ENCODE measurements at places on chromosomes 2 and 18. TPM values are rescaled to one million over a fixed set of nuclear protein-coding genes. Genes with fewer than 3 reads are reported as not detected.

DNA sequence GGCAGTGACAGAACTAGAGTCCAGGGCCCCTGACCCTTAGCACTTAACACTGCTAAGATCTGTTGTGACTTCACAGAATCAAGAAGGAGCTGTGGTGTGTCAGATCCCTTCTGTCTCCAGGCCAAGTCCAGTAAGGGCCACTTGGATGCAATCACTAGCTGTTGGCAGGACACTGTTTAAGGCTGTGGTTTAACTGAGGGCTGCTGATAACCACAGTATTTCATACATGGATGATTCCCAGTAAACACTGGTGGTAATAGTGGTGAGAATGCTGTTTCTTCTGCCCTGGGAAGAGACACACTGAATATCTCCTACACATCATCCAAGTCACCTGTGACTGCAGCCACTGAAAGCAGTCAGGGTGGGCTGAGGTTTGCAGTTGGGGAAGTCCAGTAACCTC, 77.7 kb upstream of the FBXO11 start:
- H3K4me3 ChIP-seq, result no peak overlapping the region
- no peaks in the 10 kb centered on the region for H3K36me3 ChIP-seq
- no peak overlapping the region for H3K27ac ChIP-seq
- H3K27me3 ChIP-seq, result no peaks in the 10 kb centered on the region
- DNase-seq, result no peak

DNA sequence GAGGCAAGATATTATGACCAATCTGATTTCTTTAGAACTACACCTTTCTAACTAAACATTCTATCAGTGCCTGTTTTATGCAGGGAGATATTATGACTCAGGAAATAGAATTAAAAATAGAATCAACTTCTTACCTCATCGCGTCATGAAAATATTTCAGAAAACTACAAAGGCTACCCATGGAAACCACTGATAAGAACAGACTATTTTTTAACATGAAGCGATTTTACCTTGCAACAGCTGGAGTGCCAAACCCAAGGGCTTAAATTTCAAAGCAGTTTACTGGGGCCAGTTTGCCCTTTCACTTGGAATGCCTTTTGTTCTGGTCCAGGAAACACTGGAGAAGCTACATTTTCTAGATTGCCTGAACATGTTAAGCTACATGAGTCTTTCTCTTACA, 304.8 kb upstream of the CCDC68 start:
- no peaks in the 10 kb centered on the region for H3K36me3 ChIP-seq
- H3K4me3 ChIP-seq, result no peak overlapping the region
- no peaks in the 10 kb centered on the region for H3K27me3 ChIP-seq
- peak; percentile 4 for DNase-seq

- H3K27ac ChIP-seq, result no peak overlapping the region
- no peaks in the 10 kb centered on the region for H3K36me3 ChIP-seq
- H3K4me3 ChIP-seq, result no peak overlapping the region
- H3K4me1 ChIP-seq, result no peaks in the 10 kb centered on the region
- no peaks in the 10 kb centered on the region for H3K27me3 ChIP-seq
Measured at GRCh38 chr2:12046641-12047040, 300.2 kb downstream of the LPIN1 start.

- H3K27me3 ChIP-seq, result no peaks in the 10 kb centered on the region
- DNase-seq, result no peak
- no peak overlapping the region for H3K4me3 ChIP-seq
- no peaks in the 10 kb centered on the region for H3K36me3 ChIP-seq
Measured at GRCh38 chr2:214139630-214140284, 271.1 kb upstream of the VWC2L start.

GRCh38 chr2:110101901-110102803, 13.5 kb downstream of the MALL start:
- no peaks in the 10 kb centered on the region for H3K36me3 ChIP-seq
- no peak for DNase-seq
- no peaks in the 10 kb centered on the region for H3K27me3 ChIP-seq
- no peak overlapping the region for H3K4me3 ChIP-seq
- peaks cover 7% of the 10 kb centered on the region for H3K4me1 ChIP-seq

DNA sequence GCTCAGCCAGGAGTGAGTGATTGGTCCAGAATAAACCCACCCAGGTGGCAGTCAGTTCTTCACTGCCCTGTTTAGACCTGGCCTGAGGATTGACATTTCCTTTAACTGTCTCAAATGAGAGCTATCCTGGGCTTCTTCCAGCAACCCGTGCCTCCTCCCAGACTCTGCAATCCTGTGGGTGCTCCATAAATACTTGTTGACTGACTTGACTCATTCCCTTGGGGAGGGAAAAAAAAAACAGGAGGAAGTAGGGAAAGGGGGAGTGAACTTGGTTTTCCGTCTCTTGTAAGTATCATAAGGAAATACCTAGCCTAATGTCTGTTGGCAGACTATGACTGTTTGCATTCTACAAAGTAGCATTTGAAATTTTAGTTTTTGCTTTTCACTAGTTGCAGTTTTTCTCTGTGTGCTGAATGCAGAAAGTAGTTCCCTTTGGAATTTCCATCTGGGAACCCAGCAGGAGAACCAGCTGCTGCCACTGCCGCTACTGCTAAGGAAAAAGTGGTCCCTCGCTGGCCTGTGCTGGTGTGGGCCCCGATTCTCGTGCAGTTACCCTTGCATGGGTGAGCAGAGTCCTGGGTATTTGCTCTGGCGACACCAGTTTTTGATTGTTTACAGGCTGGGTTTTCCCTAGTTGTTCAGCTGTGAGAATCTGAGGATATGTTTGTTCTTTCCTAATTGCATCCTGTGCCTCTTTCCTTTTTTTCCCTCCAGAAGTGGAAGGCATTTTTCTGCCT, 78.8 kb downstream of the TGOLN2 start:
- peaks cover 5% of the 10 kb centered on the region for H3K4me1 ChIP-seq
- no peak overlapping the region for H3K27ac ChIP-seq
- H3K36me3 ChIP-seq, result no peaks in the 10 kb centered on the region
- no peak for DNase-seq
- H3K27me3 ChIP-seq, result no peaks in the 10 kb centered on the region
- H3K4me3 ChIP-seq, result no peak overlapping the region

DNA sequence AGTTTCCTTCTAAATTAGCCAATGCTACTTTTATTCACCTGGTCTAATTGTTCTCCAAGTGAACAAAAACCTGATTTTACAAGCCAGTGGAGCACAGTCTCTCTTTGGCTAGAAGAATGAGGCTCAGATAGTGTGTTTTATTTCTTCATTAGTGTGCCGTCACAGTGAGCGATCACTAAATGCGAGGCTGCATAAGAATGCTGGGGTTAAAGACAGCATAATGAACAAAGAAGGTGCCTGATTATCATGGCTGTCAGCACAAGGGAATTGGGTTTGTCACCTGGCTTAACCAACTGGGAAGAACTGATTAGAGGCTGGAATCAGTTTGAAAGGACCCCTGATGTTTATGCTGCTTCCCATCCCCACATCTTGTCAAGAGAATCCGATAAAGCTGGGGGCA, 76.4 kb downstream of the EPHA4 start:
- H3K4me1 ChIP-seq, result peaks cover 3% of the 10 kb centered on the region
- no peak overlapping the region for H3K4me3 ChIP-seq
- no peak for DNase-seq
- H3K36me3 ChIP-seq, result no peaks in the 10 kb centered on the region
- no peaks in the 10 kb centered on the region for H3K27me3 ChIP-seq

- peak; percentile 65 for DNase-seq
- H3K36me3 ChIP-seq, result no peaks in the 10 kb centered on the region
- no peak overlapping the region for H3K27ac ChIP-seq
- no peak overlapping the region for H3K4me3 ChIP-seq
- H3K27me3 ChIP-seq, result no peaks in the 10 kb centered on the region
Measured at GRCh38 chr2:36785179-36785795, 88.8 kb downstream of the VIT start.

DNA sequence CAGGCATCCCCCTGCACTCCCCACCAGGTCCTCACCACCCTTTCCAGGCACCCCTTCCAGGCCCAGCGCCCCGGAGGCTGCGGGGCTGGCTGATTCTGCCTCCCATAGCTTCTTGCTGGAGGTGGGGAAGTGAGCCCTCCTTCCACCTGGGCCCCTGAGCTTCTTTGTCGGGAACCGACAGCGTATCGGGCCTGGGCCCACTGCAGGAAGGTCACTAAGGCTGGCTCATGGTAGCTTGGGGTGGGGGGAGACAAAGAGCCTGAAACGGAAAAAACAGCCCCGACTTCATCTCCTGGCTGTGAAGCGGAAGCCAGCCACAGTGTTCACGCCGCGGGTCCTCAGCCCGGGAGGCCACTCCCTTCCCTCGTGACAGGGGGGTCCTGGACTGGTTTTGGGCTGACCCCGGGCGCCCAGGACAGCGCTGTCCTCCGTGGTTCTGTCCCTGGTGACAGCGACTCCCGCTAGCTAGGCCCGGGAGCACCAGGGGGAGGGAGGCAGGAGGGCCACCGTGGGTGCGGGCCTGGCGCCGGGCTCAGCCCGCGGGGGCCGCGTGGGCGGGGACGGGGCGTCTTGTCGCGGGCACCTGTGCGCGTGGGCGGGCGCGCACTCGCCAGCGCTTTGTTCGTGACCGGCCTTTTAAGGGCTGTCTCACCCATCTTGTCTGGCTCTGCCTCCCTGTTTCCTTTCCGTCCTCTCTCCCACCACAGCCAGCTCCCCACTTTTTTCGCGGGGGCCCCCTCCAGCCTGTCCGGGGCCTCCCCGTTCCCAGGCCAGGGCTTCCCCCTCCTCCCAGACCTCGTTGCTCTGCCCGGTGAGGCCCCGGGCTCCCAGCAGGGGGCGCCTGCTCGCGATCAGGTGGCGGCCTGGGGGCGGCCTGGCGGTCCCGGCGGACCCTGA, 64.9 kb downstream of the DNMT3A start:
- peaks cover 4% of the 10 kb centered on the region for H3K36me3 ChIP-seq
- no peak for DNase-seq

DNA sequence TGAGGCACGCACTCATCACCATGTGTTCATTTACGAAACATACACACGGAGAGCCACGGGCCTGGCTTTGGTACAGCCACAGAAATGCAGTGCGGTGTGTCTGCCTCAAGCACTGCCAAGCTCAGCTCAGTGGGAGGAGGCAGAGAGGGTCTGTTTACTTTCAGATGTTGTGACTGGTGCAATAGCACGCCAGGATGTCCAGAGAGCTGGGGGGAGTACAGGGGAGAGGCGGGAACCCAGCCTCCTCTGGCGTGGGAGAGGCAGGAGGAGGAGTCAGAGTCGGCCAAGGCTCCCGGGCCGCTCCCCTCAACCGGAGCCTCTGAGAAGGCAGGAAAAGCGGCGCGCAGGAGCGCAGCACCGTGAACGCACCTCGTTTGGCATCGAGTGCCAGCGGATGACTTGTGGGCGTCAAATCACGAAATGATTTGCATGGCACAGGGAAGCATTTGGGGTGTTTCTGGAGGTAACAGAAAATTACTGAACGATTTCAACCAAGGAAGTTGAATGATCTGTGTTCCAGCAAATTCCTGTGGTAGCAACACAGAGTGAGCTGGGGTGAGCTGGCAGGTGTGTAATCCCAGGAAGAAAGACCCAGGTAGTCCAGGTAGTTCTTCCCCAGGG, 143.0 kb downstream of the ZNF516 start:
- H3K27me3 ChIP-seq, result no peaks in the 10 kb centered on the region
- no peak overlapping the region for H3K27ac ChIP-seq
- DNase-seq, result no peak
- no peaks in the 10 kb centered on the region for H3K36me3 ChIP-seq

DNA sequence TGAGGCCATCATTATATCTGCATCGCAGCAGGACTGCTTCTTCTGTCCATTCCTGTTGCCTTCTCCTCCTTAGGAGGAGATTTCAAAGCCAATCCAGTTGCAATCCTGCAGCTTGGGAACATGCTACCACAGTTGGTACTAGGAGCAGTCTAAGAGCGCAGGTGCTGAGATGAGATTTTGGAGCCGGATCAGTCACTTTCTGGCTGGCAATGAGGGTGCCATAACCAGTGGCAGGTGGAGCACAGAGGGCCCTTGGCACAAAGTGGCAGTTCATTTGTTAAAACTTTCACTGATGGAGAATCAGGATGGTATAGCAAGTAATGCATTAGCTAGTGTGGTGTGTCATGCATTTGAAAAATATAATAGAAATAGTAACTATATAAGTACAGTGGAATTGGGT, 173.7 kb upstream of the ATP5MC3 start:
- H3K36me3 ChIP-seq, result no peaks in the 10 kb centered on the region
- no peak for DNase-seq
- H3K27me3 ChIP-seq, result no peaks in the 10 kb centered on the region
- no peaks in the 10 kb centered on the region for H3K4me1 ChIP-seq
- no peak overlapping the region for H3K4me3 ChIP-seq

DNA sequence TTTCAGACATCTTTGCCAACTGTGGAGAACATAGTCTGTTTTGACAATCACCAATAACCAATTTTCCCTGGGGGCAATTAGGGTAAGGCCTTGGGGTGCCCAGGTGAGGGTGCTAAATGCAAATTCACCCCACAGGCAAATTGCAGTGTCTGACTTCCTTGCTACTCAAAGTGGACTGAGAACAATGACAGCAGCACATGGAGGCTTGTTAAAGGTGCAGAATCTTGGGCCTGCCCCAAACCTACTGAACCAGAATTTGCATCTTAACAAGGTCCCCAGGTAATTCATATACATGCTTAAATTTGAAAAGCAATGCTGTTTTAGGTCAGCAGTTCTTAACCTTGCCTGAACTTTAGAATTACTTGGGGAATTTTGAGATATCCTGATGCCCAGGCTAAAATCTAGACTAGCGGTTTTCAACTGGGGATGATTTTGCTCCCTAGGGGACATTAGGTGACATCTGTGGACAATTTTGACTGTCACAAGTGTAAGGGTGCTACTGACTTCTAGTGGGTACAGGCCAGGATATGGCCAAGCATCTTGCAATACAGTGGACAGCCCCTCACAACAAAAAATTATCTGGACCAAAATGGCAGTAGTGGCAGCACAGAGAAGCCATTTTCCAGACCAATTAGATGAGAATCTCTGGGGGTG, 80.2 kb upstream of the GCFC2 start:
- H3K4me3 ChIP-seq, result no peak overlapping the region
- DNase-seq, result no peak
- H3K36me3 ChIP-seq, result no peaks in the 10 kb centered on the region
- H3K27ac ChIP-seq, result no peak overlapping the region
- no peaks in the 10 kb centered on the region for H3K27me3 ChIP-seq
- H3K4me1 ChIP-seq, result no peaks in the 10 kb centered on the region

DNA sequence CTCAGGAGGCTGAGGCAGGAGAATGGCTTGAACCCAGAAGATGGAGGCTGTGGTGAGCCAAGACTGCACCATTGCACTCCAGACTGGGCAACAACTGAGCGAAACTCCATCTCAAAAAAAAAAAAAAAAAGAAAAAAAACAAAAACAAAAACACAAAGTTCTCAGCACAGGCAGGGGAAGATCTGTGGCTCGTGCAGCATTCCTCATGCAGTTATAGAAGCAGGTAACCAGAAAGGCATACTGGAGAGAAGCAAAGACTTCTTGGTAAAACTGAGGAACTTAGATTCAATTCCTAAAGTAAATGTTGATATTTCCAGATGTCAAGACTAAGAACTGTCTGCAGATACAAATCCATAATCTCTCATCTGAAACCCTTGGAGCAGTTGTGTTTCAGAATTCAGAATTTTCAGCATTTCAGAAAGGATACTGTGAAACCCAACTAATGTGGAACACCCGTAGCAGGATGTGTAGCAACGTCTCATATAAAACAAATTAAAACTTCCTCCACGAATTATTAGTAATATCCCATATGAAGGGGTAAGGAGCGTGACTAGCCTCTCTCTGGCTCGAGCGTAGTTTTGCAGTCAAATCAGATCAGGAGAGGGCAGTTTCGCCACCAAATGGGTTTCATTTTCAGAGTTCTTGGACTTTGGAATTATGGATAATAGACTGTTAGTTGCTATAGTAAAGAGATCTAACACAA, 13.2 kb upstream of the SLC25A52 start:
- no peaks in the 10 kb centered on the region for H3K4me1 ChIP-seq
- H3K27ac ChIP-seq, result no peak overlapping the region
- no peaks in the 10 kb centered on the region for H3K36me3 ChIP-seq
- DNase-seq, result no peak

Gene MYL12B
- 479 TPM for total RNA-seq

Gene ATOH8
- 2.0 TPM for total RNA-seq

Gene UCN
- 1.0 TPM for total RNA-seq

Gene PJVK
- 1.6 TPM for total RNA-seq

Gene FSIP2
- total RNA-seq, result 0.57 TPM

Gene RAX
- under 0.01 TPM for total RNA-seq

Gene TMEM37
- 0.52 TPM for total RNA-seq
